ENCODE measurements at places on chromosomes 13 and 19.

GRCh38 chr19:44164327-44164672, 600 bp upstream of the ZNF226 start:
- DNase-seq, result no peak

DNA sequence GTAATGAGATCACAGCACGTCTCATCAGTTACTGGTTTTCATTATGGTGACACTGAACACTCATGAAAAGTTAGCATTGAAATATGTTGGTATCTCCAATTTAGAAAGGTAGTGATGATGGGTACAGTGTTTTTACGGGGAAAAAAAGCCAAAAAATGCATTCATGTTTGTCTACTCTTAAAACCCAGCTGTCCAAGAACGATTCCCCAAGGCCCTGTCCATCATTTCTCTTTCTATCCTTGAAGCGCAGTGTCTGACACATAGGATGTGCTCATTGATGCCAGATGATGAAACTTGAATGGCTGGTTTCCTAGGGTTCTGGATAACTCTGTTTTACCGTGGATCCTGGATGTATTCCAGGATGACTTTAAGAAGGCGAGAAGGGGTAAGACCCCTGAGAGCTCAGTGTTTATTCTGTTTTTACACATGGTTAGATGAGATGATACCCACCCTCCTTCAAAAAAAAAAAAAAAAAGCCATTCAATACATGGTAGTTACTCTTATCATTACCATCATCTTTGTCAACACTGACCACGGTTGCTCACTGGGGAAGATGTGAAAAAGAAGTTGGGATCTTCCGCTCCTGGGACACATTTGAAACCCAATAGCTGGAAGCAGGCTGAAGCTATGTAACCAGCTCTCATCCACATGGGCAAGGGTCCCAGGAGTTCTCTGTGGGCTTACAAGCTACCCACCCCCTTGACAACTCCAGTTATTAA, 22.5 kb downstream of the SERP2 start:
- no peak for DNase-seq

- DNase-seq, result no peak
These were observed 228.5 kb downstream of the ZIC5 start for GRCh38 chr13:99743094-99743493.

DNA sequence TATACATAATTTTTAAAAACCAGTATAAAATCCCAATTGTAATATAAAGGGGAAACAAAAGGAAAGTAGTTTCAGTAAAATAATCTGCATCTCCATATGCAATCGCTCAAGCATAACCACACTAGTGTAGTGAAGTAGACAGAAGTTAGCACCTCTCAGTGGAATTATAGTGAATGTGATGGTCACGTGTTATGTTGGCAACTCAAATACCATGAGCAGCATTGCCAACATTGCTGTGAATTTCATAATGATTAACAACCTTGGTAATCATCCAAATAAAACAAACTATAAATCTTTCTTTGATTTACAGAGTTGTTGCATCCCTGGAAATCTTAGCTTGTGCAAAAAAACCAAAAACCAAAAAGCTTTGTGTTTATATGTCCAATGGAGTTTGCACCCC, 77.3 kb upstream of the SIAH3 start:
- DNase-seq, result no peak

- DNase-seq, result no peak
These were observed 7.0 kb upstream of the ZNF441 start for GRCh38 chr19:11759805-11760204.

DNA sequence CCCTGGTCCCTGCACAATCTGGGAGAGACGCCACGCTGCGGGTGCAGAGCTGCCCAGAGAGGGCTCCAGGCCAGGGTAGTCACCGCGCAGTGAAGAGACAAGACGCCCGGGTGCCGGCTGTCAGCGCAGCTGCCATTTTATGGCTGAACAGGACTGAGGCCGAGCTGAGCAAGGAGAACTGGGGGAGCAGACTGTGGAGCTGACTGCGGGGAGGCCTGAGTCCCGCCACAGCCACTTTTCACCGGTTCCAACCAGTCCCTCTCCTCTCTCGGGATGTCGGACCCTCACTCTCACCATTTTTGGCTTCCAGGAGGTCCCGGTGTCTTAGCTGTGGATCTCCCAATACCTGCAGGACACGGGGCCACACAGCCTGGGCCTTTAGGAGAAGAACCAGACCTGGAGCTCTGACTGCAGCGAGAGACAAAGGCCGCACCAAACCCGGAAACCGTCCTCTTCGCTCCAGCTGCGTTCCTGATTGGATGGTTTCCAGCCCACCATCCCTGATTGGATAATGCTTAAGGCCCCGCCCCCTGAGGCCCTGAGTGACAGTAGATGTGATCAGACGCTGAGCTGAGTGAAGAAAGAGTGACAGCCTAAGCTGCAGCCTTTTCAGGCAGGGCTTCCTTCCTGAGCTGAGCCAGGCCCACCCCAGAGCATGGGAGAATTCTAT, at the start of gene ZNF626:
TSS of gene ZNF626 (minus strand) at position 422 of the 670 bp plus-strand sequence. CDS start at position 297, 125 bp downstream.
- DNase-seq, result peak; percentile 86

DNA sequence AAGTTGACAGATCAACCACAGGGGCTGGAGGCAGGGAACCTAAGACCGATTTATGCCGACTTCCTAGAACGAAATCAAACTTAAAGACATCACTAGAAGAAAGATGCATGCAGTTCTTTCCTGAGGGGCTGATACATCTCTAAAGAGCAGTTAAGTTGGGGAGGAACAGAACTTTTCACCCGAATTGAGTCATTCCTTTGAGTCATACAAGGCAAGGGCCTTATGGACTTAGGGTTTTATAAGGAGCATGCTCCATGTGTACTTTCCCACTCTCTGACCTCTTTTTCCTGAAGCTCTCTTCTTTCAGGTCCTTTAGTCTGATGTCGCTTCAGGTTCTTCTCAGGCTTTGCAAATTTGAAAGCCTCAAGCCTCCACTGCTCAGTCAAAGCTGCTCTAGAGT, 7.9 kb upstream of the FBXL3 start:
- no peak for DNase-seq

DNA sequence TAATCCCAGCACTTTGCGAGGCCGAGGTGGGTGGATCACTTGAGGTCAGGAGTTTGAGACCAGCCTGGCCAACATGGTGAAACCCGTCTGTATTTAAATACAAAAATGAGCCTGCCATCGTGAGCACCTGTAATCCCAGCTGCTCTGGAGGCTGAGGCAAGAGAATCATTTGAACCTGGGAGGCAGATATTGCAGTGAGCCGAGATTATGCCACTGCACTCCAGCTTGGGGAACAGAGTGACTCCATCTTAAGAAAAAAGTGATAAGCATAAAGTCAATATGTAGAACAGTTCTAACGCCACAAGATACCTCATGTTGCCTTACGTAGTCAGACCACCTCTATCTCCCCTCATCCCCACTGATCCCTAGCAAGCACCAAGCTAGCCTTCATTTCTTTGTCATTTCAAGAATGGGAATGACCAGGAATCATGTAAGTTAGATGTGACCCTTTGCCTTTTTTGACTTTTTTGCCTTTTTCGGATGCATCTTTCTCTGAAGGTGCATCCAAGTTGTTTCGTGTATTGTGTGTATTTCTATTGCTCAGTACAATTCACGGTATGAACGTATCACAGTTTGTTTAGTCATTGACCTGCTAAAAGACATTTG, 6.4 kb downstream of the RPL21 start:
- no peak for DNase-seq

- no peak for DNase-seq
These were observed 5.9 kb downstream of the RAB8A start for GRCh38 chr19:16117594-16118033.

DNA sequence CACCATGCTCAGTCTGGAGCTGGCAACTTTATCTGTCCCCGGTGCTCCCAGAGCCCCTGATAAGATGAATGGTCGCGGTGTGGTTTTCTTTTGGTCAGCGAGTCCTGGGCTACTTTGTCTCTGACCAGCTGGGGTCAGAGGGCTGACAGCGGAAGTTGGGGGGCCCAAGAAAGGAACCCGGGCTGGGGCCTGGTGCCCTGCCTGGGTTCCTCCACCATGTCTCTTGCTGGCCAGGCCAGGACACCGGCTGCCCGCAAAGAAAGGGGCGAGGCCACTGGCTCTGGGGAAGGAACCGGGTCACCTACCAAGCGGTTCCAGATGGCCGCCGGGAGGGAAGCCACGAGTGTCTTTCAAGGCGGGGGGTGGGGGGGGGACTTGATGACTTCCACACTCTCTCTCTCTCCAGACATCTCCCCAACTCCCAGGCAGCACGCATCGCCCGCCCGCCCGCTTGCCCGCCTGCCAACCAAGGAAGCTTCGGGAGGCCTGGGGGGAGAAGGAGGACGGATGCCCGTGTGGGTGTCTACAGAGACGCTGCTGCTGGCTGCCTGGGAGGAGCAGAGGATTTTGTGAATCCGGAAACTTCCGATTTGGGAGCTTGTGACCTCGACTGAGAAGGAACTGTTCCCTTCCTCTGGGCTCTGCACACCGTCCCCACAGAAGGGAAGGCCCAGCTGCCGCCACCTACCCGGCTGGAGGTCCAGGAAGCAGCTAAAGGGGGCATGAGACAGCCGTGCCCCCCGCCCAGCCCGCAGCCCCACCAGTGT, 1.1 kb downstream of the PIP5K1C start:
- DNase-seq, result peak; percentile 44

DNA sequence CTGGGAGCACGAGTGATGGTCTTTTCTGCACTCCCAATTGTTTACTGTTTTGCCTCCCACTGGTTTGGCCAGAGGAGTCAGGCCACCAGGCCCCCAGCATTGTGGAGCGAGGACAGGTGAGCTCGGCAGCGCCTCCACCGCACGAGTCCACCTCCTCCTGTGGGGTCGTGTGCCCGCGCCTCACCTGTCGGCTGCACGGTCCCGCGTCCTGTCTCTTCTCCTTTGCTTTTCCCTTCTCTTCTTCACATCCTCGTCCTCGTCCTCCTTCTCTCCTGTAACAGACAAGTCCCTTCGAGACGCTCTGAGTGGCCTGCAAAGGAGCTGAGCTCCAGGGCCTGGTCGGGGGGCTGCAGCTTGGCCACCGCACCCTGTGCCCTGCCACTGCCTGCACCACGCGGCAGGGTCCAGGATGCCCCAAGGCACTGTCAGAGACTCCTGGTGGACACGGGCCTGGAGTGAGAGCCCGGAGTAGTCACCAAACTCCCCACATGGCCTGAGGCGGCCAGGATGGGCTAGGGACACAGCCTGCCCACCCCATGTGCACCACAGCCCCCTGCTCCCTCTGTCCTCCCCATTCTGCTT, 11.4 kb downstream of the AKAP8 start:
- DNase-seq, result no peak

- DNase-seq, result no peak
These were observed 564.1 kb downstream of the DCT start for GRCh38 chr13:93915269-93915809.

- DNase-seq, result no peak
These were observed 256.4 kb upstream of the SOX21 start for GRCh38 chr13:94968757-94969086.

- DNase-seq, result peak; percentile 56
These were observed 1.0 kb upstream of the KRI1 start for GRCh38 chr19:10566658-10567410.

DNA sequence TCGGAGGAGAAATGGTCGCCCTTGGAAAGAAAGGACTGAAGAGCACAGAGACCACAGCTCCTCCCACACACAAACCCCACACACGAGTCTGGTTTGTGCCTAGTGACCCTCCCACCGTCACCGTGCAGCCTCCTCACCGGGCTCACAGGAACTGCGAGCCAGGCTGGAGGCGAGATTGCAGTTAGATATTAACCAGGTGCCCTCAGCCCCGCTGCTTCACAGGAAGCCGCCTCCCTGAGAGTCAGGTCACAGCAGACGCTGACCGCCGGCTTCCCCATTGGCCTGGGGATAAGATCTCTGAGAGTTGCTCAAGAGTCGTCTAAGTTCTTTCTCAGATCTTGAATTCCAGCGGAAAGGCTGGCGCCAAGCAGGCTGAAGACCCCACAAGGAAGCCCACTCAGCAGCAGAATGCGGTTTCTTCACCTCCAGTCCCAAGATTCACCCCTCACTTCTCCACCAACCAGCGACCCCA, 870 bp downstream of the ZNF44 start:
- DNase-seq, result peak; percentile 45

All from activated T-cell treated with anti-CD3 and anti-CD28 coated beads, Interleukin-2, amount 50 U/mL, for 1 hour (primary cell).